HTR-8/SVneo (cell line): ENCODE measurements at places on chromosomes 1 and 21.

GRCh38 chr1:154502066-154502743 lies at the start of the genes SHE and TDRD10:
Gene SHE (minus strand): TSS chr1:154502412. CDS start chr1:154502026, 386 bp downstream.
Gene TDRD10 (plus strand): TSS chr1:154502219. CDS start chr1:154506904, 4,685 bp downstream.
- no peak for DNase-seq

- DNase-seq, result no peak
Measured at GRCh38 chr1:58406301-58407071, 140.0 kb downstream of the OMA1 start.

- no peak for DNase-seq
Measured at GRCh38 chr21:40847951-40848350, 993 bp upstream of the DSCAM start.

GRCh38 chr21:17813353-17813752 lies 5.8 kb downstream of the C21orf91 start:
- no peak for DNase-seq

DNA sequence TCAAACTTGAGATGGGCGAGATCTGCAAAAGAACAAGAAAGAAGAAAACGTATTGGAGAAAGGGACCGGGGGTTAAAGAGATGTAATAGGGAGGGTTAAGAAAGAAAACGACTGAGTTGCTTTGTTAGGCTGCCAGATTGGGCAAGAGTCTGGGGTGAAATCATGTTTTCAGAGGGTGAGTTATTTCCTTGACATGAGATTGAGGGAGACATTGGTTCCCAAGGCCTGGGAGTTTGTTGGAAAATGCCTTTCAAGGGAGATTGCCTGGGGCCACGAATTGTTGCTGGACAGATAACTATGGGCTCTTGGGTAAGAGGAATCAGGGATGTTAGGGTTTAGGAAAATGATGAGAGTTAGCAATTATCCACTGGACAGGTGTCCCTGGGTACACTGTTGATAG lies 776 bp upstream of the CADM3 start:
- no peak for DNase-seq
